KBM-7 (cell line): ENCODE measurements at places on chromosomes 12 and 14.

GRCh38 chr12:3897371-3897971 lies 24.3 kb upstream of the PARP11 start:
- DNase-seq, result no peak

DNA sequence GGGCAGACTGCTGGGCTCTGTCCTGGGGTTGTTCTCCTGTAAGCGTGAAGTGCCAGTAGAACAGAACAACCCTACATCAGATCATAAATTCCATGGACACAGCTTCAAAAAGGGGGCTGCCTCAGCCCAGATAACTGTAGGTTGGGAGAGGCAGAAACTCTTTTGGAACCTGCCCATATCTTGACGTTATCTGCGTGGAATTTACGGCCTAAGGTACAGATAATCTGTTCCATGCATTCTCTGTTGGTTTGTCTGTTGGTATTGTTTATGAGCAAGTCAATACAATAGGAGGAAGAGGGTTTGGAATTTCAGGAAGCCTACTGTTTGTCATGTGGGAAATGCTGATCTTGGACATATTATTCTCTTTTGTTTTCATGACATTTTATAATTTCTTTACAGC lies 36.7 kb downstream of the SLC25A47 start:
- DNase-seq, result no peak

- DNase-seq, result no peak
Measured at GRCh38 chr12:128783129-128783574, 40.6 kb downstream of the SLC15A4 start.

DNA sequence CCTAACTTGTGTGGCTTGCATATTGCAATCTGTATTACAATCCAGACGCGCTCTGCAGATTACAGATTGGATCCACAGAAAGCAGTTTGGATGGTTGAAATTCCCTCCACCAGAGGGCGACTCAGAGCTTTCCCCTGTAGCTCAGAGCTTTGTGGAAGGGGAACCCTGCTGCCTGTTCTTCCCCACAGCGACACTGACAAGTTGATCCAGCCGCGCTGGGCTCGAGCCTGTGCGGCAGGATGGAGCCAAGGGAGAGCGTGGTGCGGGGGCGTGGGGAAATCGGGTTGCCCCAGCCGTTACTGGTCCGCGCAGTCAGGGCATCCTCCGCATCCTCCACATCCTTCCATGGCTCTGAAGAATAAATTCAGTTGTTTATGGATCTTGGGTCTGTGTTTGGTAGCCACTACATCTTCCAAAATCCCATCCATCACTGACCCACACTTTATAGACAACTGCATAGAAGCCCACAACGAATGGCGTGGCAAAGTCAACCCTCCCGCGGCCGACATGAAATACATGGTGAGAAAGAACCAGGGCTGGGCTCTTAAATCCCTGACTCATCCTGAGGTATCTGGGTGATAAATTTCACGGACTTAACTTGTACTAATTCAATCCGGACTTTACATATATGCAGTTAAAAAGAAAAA lies at the start of gene GLIPR1L1:
Gene GLIPR1L1 (plus strand): TSS at position 287 of the 647 bp plus-strand sequence. CDS start 59 bp downstream, at position 346.
- DNase-seq, result peak; percentile 92

DNA sequence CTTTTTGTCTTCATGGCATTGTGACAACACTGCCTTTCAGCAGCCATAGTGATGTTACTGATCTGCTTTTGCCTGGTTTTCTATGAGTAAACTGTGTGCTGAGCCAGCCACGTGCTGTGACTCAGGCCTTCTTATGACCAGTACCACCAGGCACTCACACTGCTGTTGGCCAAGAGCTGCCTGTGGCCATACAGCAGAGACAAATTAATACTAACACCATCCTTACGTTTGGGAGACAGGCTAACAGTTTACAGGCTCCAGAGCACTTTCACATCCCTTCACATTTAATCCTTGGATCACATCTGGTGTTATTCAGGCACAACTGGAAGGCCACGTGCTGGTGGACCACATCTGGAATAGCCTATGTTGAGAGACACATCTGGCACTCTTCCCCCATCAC lies 377.9 kb downstream of the CCDC91 start:
- no peak for DNase-seq

- DNase-seq, result no peak
Measured at GRCh38 chr12:115194448-115194847, 510.5 kb upstream of the TBX3 start.

- no peak for DNase-seq
Measured at GRCh38 chr14:103705504-103706284, 9.6 kb downstream of the XRCC3 start.

DNA sequence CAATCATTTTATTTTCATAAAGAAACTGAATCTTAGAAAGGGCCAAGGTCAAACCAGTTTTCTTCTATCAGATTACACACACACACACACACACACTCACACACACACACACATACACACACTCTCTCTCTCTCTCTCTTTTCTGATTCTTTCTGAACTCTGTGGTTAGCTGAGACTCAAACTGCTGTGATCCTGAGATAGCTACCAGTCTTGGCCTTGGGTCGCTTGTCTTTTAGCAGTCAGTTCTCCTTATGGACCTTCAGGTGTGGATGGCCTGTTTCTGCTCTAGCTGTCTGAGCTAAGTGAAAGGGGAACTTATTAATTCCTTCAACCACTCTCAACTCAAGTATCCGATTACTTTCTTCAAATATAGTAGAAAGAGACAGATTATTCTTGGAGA lies 145.1 kb downstream of the GRIP1 start:
- DNase-seq, result no peak

DNA sequence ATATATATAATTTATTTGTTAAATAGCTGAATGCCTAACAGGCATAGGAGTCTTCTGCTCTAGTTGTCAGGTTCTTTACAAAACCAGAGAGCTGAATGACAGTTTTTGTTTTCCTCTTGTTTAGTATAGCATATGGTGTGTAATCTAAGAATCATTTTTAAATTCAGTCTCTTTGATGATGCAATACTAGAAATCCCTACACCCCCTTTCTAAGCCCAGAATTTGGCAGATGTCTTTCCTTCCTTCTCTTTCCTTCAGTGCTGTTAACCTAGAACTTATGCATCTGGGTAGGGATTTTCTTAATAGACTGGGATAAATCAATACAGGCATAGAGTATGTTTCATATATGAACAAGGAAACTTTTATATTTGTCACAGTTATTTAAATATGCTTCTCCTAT lies 198.1 kb downstream of the KCNH5 start:
- no peak for DNase-seq

DNA sequence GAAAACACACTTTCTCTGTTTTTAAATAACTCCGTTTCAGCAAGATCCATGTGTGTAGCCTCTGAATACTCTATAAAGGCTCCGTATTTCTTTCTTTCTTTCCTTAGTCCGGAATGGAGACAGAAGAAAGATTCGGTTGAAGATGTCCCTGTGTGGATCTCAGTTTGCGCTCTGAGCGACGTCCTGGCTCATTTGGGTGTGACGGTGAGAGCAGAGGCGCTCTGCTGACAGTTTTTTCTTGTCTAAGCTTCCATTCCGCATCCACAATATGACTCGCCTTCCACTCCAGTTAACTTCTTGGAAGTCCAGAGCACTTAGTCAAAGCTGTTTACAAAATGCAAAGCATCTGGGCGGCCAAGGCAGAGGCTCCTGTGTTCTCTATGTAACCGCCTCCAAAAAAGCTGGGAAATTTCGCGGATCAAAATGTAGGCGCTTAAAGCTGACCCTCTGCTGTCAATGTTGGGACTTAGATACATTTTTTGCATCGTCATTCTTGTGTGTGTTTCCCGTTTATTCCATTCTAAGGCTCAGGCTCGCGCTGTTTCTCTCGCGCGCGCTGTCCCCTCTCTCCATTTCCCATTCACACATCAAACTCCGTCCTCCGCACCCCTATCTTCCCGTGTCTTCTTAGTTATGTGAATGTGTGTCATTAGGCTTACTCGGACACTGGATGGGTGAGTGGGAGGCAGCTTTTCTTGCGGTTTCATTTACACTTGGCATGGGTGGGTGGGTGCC lies 880 bp upstream of the FLRT2 start:
- no peak for DNase-seq

DNA sequence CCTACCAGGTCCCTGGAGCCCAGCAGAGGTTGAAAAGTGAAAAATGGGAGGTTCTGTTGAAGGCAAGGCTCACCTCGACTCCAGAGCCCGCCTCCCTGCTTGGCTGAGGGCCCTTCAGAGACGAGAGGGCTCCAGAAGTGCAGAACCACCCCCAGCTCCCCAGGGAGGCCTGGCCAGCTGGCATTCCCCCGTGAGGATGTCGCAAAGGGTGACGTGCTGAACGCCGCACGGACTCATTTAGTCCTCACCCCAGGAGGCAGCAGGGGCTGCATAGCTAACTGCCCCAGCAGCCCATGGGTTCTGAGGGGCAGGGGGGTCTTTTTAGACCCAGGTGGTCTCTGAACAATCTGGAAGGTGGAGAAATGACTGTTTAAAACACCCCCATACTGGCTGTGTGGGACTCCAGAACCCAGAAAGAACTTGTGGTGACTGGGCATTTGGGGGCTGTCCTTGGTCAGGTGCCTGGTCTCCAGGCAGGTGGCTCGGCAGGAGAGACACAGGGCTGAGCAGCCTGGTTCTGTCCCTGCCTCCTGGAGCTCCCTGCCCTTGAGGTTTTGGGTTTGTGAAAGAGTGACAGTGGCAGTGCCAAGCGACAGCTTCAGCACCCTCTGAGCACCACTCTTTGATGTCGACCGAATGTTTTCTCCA lies 32.0 kb downstream of the ANAPC7 start:
- DNase-seq, result no peak

GRCh38 chr12:52494100-52494499 lies 1.0 kb upstream of the KRT6A start:
- no peak for DNase-seq

DNA sequence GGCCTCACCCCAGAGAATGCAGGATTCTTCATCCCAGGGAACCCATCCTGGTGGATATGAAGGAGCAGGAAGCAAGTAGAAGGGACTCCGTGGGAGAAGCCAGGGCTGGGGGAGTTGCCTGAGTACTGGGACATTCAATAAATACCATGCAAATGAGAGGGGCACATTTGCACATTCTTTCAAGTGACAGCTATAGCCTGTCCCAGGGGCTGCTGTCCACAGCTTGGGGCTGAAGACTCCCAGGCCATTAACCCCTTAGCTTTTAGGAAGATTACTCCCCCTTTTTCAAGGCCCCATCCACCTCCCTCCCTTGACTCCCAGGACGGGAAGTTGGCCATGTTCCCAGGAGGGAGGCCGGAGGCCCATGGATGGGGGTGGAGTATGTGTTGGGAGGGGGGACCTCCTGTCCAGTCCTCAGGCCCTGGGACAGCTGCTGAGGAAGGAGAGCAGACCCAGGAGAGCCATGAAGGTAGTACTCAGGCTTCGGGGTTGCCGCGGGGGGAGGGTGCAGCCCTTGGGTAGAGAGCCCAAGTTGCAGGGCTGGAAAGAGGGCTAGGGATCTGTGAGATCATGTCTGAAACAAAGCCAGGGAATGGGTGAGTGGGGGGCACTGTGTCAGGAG lies 974 bp upstream of the TNS2 start:
- DNase-seq, result no peak

DNA sequence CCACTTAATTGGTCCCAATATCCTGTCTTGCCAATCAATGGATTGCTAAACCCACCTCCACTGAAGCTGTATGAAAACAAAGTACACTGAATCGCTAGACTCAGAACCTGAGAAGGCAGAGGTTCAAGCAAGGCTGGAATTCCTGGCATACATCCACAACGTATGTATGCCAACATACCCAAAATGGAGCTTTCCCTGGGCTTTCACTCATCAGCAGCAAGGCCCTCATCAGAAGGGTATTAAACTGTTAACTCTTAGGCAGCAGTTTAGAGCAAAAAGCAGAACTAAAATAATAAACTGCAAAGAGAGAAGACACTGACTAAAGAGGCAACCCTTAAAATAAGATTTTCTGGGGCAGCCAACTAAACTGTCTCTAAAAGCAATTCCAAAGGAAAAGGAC lies 13.6 kb downstream of the MED13L start:
- DNase-seq, result peak; percentile 49

GRCh38 chr14:89504091-89504490 lies 87.1 kb upstream of the FOXN3 start:
- DNase-seq, result no peak

DNA sequence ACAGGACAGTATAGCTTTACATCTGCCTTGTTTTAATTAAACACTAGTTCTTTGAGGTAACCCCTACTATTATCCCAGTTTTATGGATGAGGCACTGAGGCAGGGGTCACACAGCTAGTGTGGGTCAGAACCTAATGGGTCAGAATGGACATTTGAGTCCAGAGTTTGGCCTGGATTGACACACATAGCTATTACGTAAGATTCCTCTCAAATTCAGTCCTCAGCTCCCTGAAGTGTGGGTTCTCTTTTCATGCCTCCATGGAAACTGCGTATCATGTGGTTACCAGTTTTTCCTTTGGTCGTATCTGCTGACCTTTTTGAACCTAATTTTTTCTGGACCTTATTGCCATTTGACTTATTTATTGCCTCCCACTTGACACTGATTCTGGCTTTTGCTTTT lies 40.4 kb downstream of the PSEN1 start:
- no peak for DNase-seq

DNA sequence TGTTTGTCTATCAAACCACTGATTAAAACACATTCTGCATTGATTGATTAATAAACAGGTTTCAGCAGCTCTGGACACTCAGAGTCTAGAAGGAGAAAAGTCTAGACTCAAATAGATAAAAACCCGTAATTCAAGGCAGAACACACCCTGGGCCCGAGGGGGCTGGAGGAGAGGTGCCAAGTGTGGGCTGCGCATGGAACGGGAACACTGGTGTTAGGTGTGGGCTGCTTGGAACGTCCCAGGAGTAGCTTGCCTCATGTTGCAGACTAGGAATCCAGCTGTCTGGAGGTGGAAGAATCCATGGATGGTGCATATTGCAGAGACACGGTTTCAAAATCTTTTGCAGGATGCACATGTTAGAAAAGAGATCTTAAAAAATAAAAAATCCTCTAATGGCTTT lies 223.0 kb downstream of the APAF1 start:
- no peak for DNase-seq

DNA sequence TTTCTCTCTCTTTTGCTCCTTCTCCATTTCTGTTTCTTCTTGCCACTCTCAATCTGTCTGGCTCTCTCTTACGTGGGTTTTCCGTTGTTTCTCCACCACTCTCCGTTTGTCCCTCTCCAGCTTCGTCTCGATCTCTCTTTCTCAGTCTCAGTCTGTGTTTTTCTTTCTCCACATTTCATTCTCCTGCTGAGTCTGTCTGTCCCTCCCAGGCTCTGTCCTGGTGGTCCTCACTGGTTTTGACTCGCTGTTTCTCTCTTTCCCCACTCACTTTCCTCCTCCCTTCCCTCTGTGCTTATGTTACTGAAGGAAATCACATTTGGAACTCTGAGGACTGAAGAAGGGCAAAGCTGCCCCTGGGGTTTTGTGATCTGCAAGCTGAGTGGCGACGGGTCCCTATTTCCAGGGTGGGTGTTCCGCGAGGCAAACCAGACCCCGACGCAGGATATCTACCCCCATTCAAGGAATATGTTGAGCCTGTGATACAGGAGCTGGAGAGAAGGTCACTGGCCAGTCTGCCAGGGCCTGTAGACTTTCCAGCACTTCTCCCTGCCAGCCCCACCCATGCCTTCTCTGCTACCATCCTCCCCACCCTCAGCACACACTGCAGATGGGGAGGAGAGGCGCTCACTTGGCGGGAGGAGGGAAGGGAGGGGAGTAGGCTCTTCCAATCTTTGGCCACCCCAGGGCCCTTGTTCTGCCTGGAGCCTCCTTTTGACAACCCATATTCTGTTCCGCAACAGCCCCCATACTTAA lies 102.7 kb upstream of the MAP1LC3B2 start:
- no peak for DNase-seq
